ENCODE measurements at places on chromosomes 7 and 10. TPM values are rescaled to one million over a fixed set of nuclear protein-coding genes. Genes with fewer than 3 reads are reported as not detected.

Gene NACAD
- total RNA-seq, result 0.43 TPM

Gene CFAP70
- total RNA-seq, result 0.68 TPM

Gene OR2A1
- total RNA-seq, result not detected

Gene PNLIPRP3
- total RNA-seq, result 29.0 TPM

Gene ANXA8
- total RNA-seq, result 267 TPM

Gene GNG11
- under 0.01 TPM for total RNA-seq

Gene HMX2
- not detected for total RNA-seq

Gene NUTM2B
- total RNA-seq, result 0.68 TPM

Gene DLX6
- total RNA-seq, result 0.34 TPM

Gene GPR15LG
- 1.2 TPM for total RNA-seq

Gene PODXL
- total RNA-seq, result 0.34 TPM

Gene HACD1
- 20.2 TPM for total RNA-seq

Gene SLC39A12
- not detected for total RNA-seq

Gene CHAT
- total RNA-seq, result not detected

Gene SPAG6
- not detected for total RNA-seq

Gene GTF2IRD1
- 35.3 TPM for total RNA-seq

Gene NRCAM
- total RNA-seq, result 49.5 TPM

Gene IL6
- 3.1 TPM for total RNA-seq

Gene DKK1
- 1.8 TPM for total RNA-seq

Gene GIMAP5
- total RNA-seq, result not detected

Gene PLCE1
- under 0.01 TPM for total RNA-seq

Gene TMEM196
- total RNA-seq, result not detected

Gene GNGT1
- not detected for total RNA-seq

Gene TUBB8
- not detected for total RNA-seq

Gene TLX1
- not detected for total RNA-seq

Gene SDHAF3
- total RNA-seq, result 14.0 TPM

Gene IFIT1B
- total RNA-seq, result not detected
